ENCODE measurements at places on chromosomes 7 and 10. TPM values are rescaled to one million over a fixed set of nuclear protein-coding genes. Genes with fewer than 3 reads are reported as not detected.

- no peak for DNase-seq
Observed at GRCh38 chr7:2753148-2753547, 65.1 kb downstream of the AMZ1 start.

DNA sequence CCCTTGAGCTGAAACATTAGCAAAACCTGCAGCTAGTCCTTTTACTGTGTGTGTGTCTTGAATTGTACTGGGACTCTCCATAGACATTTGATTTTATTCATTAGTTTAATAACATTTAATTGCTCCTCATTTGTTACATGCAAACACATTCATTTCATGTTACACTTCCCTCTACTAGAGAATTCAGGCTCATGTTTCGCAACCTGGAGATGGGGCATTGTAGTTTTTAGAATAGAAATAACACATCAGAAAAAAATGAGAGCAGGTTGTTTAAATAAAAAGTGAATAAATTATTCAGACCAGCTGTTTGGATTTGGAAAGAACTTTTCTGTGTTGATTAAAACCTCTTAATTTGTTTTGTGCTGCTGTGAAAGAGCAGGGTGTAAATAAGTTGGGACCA is 243.9 kb downstream of the ETV1 start:
- DNase-seq: no peak

The RBM28 gene
- total RNA-seq: 13.1 TPM

DNA sequence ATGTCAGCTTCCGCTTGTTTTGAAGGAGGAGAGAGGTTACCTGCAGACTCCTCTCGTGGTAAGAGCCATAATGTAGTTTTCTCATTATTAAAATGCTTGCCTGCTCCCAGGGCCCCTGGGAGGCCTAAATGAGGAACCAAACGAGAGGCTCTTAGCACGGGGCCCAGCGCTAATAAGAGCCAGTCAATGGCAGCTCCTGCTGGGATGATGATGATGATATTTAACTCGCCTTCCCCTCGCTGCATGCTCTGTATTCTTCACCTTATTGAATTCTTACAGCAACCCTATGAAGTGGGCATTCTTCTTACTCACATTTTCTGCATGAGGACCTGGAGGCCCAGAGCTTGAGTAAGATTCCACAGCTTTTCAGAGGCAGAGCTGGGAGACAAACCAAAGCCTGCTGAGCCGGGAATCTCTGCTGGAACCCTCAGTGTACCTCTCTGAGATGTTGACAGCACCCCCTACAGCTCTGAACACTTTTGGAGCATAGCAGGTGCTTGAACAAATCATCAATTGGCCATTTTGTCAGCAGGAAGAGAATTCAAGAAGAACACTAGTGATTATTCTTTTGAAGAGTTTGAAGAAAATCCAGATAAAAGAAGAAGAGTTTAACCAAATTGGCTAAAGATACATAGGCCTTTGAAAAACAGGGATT is 93.1 kb upstream of the HABP2 start:
- DNase-seq: no peak

The C10orf143 gene
- 4.5 TPM for total RNA-seq

DNA sequence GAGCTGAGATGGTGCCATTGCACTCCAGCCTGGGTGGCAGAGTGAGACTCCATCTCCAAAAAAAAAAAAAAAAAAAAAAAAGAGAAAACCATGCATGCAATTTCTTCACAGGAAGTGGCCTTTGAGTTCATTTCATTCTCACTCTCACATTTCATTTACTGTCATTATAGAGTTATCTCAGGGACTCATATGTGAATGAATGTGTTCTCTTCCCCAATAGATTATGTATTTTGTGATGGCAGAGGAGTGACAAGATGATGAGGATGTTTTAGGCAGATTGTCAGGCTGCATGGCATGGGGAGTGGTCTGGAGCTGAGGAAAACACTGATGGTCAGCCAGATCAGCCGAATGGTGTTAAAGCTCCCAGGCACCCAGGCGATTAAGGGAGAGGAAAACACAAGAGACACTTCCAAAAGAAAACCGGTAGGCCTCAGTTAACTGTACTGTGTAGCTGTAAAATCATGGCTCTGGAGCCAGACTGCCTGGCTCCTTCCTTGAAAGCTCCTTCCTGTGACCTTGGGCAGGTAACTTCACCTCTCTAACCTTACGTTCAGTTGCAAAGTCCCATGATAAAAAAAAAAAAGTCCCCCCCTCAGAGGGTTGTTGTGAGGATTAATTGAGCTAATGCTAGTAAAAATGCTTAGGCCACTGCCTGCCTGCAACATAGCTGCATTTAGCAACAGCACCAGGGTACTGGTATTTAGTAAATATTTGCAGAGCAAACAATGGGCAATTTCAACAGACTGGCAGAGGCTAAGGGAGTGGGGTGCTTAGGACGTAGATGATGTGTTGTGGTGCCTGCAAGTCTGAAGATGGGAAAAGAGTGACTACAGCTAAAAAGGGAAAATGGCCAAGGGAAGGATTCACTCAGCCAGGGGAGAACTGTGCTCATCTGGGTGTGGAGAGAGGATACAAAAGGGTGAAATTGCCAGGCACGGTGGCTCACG is 6.9 kb downstream of the FRAT2 start:
- no peak for DNase-seq

- DNase-seq: no peak
Observed at GRCh38 chr7:121442845-121443244, 46.7 kb upstream of the FAM3C start.

DNA sequence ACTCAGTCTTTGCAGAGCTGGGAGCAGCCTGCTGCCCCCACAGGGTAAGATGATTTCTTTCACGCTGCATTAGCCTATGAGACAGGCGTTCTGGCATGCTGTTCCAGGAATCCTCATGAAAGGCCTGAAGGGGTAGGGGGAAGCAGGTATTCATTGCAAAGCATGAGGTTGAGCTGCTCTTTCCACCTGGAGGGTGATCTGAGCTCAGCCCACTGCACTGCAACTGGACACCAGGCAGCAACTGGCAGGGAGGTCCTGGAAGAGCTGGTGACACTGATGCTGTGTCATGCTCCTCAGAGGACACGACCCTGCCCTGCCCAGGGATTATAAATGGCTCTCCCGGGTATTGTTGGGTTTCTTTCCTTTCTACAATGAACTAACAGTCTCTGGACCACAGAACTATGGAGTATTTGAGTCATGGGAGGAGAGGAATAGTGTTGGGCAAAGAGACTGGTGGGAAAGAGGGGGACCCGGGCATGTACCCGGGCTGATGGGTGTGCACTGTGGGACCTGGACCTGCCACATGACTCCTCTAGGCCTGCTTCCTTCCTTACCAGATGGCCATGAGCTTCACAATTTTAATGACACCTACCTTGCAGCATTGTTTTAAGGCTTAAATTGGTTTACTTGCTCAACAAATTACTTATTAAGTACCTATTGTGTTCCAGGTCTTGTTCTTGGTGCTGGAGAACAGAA is 24.3 kb downstream of the SLC25A28 start:
- no peak for DNase-seq

- no peak for DNase-seq
Observed at GRCh38 chr7:67729771-67730170, 733.1 kb downstream of the TYW1 start.

DNA sequence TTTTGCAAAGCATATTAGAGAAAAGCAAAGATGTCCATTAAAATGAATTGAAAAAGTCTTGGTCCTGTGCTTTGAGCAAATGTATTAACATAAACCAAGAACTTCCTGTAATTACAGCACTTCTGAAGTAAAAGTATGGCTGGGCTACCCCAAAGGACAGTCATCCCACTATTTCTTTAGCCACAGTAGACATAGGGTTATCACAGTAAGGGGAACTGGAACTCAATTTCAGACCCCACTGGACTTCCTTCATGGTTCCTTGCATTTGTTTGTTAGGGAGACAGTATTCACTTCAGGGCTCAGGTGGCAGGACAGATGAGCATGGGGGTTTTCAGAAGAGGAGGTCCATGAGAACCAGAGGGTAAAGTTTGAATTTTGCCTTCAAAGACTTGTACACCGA is 203.1 kb upstream of the PDE1C start:
- no peak for DNase-seq

- no peak for DNase-seq
Observed at GRCh38 chr7:12754179-12754578, 66.7 kb downstream of the ARL4A start.

The MET gene
- not detected for total RNA-seq

DNA sequence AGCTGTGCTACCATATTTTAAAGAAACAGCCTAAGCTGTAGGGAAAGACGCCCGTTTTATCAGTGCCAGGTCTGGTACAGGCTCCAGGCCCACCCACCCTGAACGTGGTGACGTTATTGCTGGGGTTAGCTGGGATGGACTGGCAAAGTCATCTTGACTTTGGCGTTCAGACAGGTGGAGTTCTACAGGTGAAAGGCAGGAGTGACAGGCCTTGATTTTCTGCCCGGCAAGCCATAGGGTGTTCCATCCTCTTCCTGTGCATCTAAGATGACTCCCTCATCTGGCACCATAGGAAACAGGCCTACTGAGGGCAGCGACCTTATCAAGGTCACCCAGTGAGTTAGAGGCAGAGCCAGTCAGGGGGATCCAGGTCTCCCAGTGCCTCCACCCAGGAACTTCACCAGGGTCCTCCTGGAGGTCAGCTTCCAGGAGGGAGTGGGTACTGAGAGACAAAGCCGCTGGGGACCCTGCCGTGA is 41.6 kb downstream of the HK1 start:
- DNase-seq: no peak

- DNase-seq: no peak
Observed at GRCh38 chr7:87287738-87288341, 57.6 kb upstream of the CROT start.

DNA sequence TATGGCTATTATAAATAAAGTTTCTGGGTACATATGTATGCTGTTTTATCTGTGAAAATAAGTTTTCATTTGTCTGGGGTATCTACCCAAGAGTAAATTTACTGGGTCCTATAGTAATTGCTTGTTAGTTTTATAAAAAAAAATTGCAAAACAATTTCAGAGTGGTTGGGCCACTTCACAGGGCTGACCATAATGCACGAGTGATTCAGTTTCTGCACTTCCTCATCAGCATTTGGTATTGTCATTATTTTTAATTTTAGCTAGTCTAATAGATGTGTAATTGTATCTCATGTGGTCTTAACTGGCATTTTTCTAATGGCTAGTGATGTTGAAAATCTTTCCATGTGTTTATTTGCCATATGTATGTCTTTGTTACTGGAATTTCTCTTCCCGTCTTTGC is 452.4 kb upstream of the AKR1E2 start:
- DNase-seq: no peak

- DNase-seq: no peak
Observed at GRCh38 chr10:62467527-62467926, 93.4 kb downstream of the ZNF365 start.

The FAM25A gene
- total RNA-seq: not detected

- no peak for DNase-seq
Observed at GRCh38 chr10:58952747-58953466, 223.5 kb upstream of the PHYHIPL start.

DNA sequence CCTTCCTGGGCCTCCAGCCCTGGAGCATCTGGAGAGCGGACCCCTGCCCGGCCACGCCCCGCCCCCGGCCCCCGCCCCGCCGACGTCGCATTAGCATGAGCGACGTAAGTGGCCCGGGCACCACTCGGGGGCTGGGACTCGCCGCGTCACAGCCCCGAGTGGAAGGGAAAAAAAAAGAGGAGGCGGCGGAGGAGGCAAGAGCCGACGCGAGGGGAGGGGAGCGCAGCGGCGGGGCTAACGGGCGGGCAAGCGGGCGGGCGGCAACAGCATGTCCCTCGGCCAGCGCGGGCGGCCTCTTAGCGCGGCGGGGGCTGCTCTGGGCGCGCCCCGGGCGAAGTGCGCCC is at the start of gene SLC18A3:
Gene SLC18A3, plus strand, starts transcription at position 197 of the 344 bp plus-strand sequence. CDS start 431 bp downstream, outside the sequence.
- DNase-seq: no peak

GRCh38 chr10:106181501-106181900 is 983.0 kb downstream of the SORCS1 start:
- no peak for DNase-seq

The SUMF2 gene
- 97.8 TPM for total RNA-seq

- no peak for DNase-seq
Observed at GRCh38 chr7:6078548-6078947, 47.4 kb downstream of the ANKRD61 start.

DNA sequence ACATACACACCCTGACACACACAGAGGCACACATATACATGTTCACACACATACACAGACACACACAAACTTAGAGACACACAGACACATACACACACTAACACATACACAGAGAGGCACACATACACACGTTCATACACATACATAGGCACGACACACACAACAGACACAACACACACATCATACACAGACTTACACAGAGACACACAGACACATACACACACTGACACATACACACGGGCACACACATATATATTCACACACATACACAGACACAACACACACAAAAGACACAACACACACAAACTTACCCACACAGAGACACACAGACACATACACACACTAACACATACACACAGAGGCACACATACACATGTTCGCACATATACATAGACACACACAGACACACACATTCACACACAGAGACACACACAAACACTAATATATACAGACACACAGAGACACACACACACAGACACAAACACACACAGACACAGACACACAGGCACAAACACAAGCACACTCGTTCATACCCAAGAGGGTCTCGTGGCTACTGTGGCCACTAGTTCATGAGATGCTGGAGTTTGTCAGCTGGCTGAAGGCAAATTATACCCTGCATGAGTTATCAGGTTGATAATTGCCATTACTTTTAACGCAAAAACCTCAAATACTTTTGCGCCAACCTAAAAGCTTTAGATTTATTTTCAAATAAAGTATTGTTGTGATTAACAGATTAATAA is 17.7 kb upstream of the KLF6 start:
- no peak for DNase-seq

DNA sequence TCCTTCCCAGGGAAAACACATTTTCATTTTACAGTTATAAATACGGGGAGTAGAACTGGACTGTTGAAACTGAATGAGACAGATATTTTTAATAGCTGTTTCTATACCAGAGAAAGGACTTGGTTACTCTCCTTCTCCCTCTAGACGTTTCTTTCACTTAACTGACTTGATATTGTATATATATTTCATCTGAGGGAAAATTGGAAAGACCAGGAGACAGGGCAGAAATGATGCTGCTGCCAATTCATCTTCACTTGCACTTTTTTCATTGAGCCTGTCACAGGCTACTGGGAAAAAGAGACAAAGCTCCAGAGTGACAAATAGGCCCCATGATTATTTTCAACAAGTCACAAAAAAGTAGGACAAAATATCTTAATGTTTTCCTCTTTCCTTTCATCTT is 636.0 kb upstream of the TPK1 start:
- no peak for DNase-seq

The MBL2 gene
- total RNA-seq: not detected

GRCh38 chr10:132779549-132780294 is 6.2 kb downstream of the NKX6-2 start:
- no peak for DNase-seq

The CDH23 gene
- 8.7 TPM for total RNA-seq

The TBX20 gene
- not detected for total RNA-seq

DNA sequence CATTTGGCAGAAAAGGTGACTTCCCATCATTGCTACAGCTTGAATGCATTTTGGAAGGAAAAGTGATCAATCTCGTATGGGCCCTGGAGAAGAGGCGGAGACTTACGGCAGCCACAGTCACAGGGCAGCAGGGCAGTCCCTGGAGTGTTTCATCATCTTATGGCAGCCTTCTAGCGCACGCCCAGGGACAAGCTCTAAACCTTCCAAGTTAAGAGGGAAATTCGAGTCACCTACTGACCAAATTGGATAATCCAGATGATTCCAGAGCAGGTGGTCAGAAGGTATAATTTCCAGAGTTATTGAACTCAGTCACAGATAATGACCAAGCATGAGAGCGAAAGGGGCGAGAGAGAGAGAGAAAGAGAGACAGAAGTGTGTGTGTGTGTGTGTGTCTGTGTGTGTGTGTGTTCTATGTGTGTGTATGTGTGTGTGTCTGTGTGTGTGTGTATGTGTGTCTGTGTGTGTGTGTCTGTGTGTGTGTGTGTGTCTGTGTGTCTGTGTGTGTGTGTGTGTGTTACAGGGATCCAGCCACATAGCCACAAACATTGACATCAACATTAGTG is 123.7 kb upstream of the ADAM12 start:
- DNase-seq: no peak

Data from CD8-positive, alpha-beta T cell (primary cell).